ENCODE measurements at places on chromosomes 5 and 9.

DNA sequence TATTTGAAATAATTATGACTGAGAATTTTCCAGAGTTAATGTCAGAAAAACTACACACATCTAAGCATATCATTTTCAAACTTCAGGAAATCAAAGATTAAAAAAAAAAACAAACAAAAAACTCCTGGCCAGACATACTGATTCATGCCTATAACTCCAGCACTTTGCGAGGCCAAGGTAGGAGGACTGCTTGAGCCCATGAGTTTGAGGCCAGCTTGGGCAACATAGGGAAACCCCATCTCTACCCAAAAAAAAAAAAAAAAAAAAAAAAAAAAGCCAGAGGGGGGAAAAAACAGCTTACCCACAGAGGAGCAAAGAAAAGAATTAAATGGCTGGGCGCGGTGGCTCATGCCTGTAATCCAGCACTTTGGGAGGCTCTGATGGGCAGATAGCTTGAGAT, 22.4 kb downstream of the EFCAB9 start:
- no peak for DNase-seq

- DNase-seq = no peak
Observed at GRCh38 chr5:64505769-64506566, at the start of gene RGS7BP. Gene RGS7BP, plus strand, starts transcription at chr5:64506015. Its CDS starts 610 bp downstream, at chr5:64506625.

- no peak for DNase-seq
Observed at GRCh38 chr5:168005093-168005492, 286.4 kb upstream of the WWC1 start.

DNA sequence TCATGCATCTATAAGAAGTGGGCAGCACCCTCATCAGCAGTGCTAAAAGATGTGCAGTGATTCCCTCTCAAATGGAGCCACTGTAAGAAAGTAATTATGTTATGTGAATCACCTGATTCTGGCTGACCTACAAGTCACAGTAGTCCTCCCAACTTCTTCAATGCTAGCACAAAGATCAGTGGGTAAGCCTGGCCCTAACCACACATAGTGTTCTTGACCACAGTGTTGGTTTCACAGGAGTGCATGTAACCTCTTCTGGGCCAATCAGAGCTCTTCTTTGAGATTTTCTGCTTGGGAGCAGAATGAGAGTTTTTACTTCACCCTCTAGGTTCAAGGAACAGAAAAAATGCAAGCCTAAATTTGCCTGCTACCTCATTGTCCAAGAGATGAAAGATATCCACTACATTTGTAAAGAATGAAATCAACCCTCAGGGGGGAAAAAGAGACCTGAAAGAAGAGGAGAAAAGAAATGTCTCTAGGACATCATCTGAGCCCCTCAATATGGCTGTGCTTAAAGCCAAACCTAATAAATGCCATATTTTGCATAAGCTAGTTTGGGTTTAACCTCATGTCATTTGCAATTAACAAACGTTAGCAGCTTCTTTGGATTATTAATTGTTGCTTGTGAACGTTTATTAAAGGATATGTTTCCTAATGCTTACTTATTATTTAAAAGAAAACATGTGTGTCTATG, 65.3 kb upstream of the ADRB2 start:
- peak; percentile 26 for DNase-seq

DNA sequence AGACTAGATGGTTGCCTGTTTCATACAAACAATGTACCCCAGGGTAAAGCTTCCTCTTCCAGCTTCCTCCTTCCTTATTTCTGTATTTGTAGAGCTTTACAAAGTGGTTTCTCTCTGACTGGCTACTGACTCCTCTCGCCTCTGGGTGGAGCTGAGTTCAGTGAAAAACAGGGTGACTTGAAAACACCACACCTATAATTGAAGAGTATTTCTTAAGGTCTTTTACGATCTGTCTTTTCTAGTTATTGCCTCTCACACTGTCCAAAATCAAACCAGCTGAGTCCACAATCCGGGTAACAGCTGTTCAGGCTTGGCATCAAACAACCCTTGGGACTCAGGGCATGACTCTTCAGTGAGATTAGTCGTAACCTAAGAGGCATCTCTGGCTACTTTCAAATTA, 200.4 kb downstream of the ARRDC3 start:
- peak; percentile 51 for DNase-seq

DNA sequence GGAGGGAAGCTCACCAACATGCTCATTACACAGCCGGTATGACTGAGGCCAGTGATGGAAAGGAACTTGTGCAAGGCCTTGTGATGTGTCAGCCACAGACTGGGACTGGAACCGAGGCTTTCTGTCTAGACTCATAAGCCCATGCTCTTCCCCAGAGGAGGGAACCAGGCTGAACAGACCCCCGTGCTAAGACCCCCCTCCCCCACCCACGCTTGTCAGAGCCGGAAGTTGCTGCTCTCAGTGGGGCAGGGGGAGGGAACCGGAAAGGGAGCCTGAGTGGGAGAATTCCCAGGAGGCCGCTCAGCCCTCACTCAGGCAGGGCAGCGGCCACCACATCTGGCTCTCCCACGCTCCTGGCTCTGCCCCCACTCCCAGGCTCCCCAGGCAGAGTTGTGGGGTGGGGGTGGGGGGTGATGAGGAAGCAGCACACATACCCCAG, 4.1 kb upstream of the PDGFRB start:
- DNase-seq = no peak

GRCh38 chr5:66306844-66307315, 162.8 kb downstream of the SREK1 start:
- DNase-seq = peak; percentile 89

- peak; percentile 92 for DNase-seq
Observed at GRCh38 chr9:21110708-21111576, 30.7 kb downstream of the IFNW1 start.

- peak; percentile 93 for DNase-seq
Observed at GRCh38 chr9:34185778-34186551, 7.1 kb downstream of the UBAP1 start.

GRCh38 chr9:121700832-121701419, 49.5 kb downstream of the DAB2IP start:
- DNase-seq = no peak

DNA sequence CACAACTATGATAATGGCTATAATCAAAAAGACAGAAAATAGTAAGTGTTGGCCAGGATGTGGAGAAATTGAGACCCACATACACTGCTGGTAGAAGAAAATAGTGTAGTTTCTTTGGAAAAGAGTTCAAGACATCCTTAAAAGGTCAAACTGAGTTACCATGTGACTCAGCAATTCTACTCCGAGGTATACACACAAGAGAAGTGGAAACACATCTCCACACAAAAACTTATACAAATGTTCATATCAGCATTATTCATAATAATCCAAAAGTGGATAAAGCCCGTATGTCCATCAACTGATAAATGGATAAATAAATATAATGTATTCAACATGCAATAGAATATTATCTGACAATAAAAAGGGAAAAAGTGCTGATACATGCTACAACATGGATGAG, 532.2 kb downstream of the NR2F1-AS1 start:
- no peak for DNase-seq

GRCh38 chr9:134618833-134619447, 22.7 kb upstream of the COL5A1 start:
- DNase-seq = no peak

All from hematopoietic multipotent progenitor cell treated with erythropoietin and hydrocortisone succinate and interleukin-3 and kit ligand, for 6 days (in vitro differentiated cells).